Pancreas (tissue), 10 donors: ENCODE measurements at places on chromosomes 1 and 21.

DNA sequence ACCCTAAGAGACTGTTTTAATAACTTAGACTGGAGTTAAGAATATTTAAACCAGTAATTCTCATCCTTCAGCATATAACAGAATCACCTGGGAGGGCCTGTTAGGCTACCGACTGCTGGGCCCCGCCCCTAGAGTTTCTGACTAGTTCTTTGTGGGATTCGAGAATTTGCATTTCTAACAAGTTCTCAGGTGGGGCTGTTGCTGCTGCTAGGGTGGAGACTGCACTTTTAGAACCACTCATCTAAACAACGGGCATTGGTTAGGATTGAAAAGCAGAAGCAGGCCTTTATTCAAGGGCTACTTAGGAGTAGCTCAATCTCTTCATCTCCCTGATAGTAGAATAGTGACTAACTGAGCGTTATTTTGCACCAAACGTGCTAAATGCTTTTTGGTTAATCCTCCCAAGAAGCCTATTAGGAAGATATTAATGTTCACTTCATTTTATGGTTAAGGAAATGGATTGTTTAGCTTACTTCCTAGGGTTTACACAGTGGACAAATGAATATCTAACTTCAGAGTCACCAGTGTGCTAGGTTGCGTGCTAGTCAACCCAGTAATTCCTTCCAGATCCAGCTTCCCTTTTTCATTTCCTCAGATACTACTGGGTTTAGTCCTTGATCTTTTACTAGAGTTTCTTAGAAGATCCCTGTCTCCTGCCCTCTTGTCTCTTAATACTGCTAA, 31.1 kb upstream of the UAP1 start:
- no peak for DNase-seq

DNA sequence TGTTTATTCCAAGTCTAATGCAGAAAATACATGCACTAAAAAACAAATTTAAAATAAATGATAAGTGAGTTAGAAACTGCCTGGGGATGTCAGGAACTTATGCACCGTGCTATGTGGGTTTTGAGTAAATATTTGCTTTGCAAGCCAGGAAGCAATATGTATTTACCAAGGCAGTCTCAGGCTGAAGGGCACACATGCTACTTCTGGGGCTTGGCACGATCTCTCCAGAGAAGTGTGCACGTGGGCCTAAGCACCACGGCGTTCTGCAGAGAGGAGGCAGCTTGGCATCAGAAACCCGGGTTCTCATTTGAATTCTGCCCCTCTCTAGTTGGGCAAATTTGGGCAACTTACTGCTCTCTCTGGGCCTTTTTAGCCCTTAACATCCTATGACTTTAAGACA, 72.6 kb upstream of the ROR1 start:
- DNase-seq = no peak

- no peak for DNase-seq
Measured at GRCh38 chr1:53783056-53783455, 44.1 kb upstream of the GLIS1 start.

GRCh38 chr1:78069784-78070183, 24.0 kb downstream of the GIPC2 start:
- no peak for DNase-seq

GRCh38 chr21:28872218-28872617, 120.5 kb downstream of the LTN1 start:
- DNase-seq = no peak

DNA sequence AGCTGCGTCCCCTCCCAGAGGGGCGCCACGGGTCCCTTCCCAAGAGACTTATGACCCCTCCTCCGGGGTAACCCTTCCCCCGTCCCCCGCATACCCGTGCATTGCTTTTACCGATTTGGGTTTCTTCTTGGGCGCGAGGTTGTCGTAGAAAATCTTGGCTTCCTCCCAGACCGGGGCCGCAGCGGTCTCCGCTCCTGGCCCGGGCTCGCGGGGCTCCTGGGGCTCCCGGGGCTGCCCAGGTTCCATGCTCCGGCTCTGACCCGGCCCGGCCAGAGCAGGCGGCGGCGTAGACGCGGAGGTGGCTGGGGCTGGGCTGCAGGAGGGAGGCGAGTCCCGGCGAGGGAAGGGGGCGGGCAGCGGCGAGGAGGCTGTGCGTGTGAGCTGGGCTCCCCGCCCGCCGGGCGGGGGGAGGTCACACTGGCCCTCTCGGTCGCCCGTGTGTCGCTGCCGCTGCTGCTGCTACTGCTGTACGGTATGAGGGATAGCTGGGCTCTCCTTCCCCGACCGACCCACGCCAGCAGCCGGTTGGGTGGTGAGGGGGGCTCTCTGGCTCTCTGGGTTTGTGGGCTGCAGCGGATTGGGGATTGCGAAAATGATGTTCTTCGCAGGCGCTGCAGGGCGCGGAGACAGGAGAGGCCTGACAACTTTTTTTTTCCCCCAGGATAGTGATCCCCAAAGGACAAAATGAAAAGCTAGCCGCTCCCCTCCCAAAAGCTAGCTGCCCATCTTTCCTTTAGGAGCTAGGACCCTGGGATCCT, at the start of gene NT5C1A:
TSS of gene NT5C1A (minus strand) at position 315 of the 758 bp plus-strand sequence. CDS start at position 246, 69 bp downstream.
- no peak for DNase-seq

- no peak for DNase-seq
Measured at GRCh38 chr1:61983236-61983635, 211.4 kb upstream of the L1TD1 start.

DNA sequence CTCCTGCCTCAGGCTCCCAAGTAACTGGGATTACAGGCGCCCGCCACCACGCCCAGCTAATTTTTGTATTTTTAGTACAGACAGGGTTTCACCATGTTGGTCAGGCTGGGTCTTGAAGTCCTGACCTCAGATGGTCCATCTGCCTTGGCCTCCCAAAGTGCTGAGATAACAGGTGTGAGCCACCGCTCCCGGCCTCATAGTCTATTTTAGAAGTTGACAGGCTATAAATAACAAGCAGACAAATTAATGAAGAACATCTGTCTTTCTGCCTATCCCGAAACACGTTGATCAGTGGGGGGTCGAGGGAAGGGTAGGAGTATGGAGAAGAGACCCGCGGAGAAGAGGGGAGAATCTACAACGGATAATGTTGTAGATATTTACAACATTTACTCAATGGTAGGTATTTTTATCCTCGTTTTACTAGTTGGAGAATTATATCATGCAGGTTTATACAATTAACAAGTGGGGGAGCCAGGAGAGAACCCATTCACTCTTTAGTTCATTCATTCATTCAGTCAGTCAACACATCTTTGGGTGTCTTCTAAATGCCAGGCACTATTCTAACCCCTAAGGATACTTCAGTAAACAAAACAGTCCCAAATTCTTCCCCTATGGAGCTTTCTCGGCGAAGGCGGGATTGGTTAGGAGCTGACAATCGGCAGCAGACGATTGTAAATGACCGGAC, 497 bp upstream of the IFNAR2 start:
- DNase-seq = no peak

DNA sequence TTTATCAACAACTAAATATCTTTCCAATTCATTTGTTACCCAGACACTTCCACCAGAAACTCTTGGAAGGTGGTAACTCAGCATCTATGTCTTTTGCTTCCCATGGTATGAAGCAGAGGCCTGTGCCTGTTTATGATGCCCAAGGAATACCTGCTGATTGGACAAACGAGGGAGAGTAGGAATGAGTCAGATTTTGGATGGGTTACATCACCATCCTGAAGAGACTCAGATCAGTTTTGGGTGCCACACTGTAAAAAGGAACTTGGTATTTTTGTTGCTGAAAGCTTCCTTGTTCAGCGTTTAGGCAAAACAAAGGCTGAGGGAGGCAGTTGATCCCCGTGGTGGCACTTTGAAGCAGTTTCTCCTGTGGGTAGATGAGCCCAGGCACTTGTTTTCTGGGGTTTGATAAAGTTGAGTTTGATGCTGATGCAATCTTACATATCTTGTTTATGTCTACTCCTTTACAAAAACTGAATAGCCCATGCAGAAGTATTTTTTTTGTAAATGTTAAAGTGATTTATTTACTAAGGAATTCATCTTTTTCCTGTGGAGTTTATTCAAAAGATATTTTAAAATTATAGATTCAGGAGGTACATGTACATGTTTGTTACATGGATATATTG, 26.7 kb upstream of the CYP4X1 start:
- no peak for DNase-seq

GRCh38 chr1:85849660-85850059, 141.4 kb upstream of the ZNHIT6 start:
- no peak for DNase-seq

DNA sequence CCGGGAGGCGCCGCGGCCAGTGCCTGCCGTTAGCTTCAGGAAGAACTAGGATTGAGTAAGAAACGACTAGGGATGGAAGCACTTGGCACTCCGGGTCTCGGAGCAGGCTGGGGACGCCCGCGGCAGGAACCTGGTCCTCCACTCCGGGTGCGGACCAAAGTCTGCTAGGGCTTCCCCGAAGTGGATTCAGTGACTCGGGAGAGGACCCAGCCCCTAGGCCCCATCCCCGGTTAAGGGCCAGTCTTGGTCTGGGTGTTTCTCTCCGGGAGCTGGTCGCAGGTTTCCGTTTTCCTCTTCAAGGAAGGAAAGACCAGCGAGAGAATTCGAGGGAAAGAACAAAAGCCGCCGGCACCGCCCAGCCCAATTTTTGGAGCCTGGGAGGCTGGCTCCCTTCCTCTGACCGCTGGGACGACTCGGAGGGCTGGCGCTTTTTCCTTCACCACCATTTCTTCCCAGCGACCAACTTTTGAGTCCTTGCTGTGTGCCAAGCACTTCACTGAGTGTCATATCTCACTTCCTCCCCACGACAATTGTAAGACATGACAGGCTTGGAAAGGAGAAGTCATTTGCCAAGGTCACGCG, 16.8 kb upstream of the STMN1 start:
- DNase-seq = peak; percentile 9
